Thoracic aorta (tissue), 2 donors: ENCODE measurements at places on chromosomes 7 and 10.
A peak's percentile ranks its signal among the peaks of the same experiment; 100 is the strongest.

DNA sequence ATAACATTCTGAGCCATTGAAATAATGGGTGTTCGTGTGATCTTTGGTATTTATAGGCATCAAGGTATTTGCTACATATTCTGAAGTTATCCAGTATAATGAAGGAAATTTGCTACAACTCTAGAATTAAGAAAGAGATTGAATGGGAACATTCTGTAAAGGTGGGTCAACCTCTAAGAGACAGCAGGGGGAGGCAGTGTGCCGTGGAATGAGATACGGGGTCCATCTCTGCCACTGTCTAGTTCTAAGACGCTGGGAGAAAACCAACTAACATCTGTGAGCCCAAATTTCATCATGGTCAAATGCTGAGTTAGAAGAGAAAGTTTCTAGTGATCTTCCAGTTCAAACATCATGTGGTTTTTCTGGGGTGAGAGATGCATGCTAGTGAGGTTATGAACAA, 368.9 kb downstream of the SORCS1 start:
- no peak for DNase-seq

GRCh38 chr10:78756604-78757343, 312.0 kb upstream of the ZMIZ1 start:
- DNase-seq, result peak; percentile 65

DNA sequence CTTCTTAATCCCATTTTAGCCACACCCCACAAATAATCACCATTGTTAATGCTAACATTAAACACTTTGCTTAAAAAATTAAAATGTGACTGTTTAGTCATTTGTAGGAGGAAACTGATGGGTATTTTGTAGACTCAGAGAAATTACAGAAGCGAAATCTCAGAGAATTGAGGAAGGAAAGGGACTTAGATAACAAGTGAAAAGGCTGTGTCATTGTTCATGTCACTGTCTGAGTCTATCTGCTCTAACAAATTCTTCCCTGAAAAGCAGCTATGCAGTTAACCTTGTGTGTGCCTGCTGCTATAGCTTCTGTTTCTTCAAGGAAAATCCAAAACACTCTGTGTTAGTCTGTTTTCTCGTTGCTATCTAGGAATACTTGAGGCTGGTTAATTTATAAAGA, 40.9 kb upstream of the PLXDC2 start:
- DNase-seq, result no peak

DNA sequence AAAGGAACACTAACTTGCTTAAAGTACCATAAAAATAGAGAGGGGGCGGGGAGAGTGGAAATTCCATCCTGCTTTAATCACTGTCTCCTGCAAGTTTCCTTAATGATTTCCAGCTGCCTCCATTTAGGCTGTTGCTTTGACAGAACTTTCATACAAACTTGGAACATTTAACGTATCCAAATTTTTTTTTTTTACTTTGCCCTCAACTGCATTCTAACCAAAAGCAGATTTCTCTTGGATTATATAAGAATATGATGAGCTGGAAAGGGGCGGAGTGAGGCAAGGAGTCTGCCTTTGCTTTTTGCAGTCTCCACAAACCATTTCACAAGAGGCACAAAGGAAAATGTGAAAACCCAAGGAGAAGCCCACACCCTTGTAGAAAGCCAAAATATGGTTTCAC, 46.6 kb upstream of the COL1A2 start:
- no peak for DNase-seq

DNA sequence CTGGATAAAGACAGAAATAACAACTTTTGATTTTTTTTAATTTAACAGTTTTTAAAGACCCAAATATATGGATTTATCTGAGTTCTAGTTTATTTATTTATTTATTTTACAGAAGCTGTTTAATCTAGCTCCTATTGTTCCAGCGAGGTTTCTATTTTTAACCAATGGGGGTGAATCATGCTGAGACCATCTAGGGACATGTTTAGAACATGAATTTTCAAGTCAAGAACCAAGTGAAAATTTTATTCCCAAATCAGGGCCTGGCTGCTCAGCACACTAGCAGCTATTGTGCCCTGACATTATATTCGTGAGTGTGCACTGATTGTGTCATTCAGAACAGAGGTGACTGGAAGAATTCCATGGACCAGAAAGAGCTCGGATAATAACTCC, 24.6 kb upstream of the MPP7 start:
- DNase-seq, result no peak

GRCh38 chr10:10526846-10527245, 490.8 kb upstream of the CELF2 start:
- DNase-seq, result no peak

DNA sequence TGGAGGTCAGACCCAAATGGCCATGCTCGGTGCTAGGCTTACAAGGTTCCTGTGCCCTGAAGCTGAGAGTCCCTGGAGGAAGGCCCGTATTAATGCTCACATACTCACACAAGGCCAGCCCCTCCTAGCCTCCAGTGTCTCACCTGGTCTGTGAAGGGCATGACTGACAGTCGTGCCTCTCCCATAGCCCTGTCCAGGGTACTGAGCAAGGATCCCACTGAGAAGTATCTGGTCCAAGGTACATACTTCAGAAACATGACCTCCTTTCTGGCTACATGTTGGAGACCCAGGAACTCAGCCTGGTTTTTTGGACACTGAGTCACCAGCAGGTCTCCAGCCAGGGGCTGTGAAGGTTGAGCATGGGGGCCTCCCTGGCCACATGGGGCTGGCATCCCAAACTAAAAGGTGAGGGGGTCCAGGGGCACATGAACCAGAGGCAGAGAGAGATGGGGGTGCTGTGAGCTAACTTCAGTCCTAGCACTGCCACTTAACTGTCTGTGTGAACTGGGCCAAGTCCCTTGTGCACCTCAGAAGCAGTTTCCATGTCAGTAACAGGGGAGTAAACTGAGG, 17.6 kb upstream of the RASGEF1A start:
- no peak for DNase-seq

DNA sequence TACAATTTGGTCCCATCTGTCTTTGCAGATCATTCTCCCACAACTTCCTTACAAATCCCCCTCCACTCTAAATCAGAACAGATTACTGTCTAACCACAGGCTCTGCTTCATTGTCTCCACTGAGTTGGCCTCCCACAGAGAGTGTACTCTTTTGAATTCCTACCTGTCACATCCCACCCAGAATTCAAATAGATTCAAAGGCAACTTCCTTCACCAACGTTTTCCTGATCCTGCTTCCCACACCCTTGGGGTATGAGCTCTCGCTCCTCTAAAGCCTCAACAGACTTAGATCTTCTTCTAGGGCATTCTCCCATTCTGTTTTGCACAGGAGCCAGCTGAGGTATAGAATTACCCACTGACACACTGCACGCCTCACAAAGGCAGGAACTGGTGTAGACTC, 197.8 kb upstream of the CDCA7L start:
- no peak for DNase-seq

DNA sequence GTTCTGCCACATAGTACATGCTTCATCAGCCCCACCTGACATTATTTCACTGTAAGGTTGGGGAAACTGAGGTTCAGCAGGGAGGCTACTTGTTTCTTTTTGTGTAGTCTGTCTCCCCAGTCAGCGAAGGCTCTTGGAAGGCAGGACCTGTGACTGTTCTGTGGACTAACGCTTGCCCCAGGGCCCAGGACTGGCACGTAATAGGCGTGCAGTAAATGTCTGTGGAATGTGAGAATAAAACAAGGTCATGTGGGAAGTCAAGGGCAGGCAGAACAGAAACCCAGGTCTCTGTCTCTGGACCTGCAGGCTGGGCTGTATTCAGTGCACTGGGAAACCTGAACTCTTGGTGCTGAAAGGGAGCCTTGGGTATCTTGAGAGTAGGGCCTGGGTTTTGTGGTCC, 168.7 kb downstream of the RPS24 start:
- DNase-seq, result no peak

GRCh38 chr10:76440426-76440825, 1009.0 kb downstream of the LRMDA start:
- no peak for DNase-seq

- DNase-seq, result no peak
These were observed 469.0 kb downstream of the TFEC start for GRCh38 chr7:115561335-115562110.

DNA sequence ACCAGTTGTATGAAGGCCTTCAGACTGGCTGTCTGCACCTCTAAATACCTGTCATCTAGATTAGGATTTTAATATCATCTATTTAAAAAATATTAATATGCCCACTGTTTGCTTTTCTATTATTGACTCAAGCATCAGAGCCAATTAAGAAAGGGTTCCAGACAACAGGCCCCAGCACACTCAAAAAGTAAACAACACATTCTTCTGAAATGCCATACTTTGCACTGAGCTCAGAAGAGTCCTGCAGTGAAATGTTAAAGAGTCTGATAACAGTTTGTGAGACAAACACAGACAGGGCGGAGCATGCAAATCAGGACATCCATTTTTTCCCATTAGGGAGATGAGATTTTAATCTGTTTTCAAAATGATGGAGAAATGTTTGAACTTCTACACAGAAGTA, 45.9 kb upstream of the KLF6 start:
- no peak for DNase-seq

GRCh38 chr10:112803961-112804401, 146.1 kb upstream of the TCF7L2 start:
- DNase-seq, result no peak

- no peak for DNase-seq
These were observed 1434.0 kb upstream of the LRRTM3 start for GRCh38 chr10:65491799-65492198.

- DNase-seq, result no peak
These were observed 167.7 kb downstream of the TRIL start for GRCh38 chr7:28790467-28790866.

- DNase-seq, result no peak
These were observed 211.2 kb upstream of the CSTF2T start for GRCh38 chr10:51910596-51910995.

DNA sequence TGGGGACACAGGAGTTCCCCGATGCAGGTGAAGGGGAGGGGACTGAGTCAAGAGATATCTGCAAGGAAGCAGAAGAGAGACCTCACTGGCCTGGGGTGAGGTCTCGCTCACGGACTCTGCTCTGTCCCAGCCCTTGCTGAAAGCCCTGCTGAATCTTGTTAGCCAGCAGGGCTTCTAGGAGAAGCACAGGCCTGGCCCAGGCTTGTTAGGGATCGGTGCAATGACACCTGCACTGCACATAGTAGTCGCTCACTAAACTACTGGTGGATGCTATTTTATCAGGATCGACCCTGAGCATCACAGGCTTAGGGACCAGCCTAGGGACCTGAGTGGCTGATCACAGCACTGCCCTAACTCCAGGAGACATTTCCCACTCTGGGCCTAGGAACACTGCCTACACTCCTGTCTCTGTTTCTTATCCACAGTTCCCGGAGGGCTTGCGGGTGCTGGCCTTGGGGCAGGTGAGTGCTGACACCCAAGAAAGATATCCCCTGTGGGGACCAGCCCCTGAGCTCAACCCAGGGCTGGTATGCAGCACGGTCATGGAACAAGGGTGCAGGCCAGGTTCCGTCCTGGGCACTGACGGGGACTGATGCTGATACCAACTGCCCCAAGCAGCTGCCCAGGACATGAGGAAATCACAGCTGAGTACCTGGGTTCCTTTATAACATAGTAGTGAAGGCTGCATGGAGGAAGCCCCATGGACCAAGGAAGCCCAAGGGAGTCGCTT, 13.0 kb downstream of the ELN start:
- no peak for DNase-seq

DNA sequence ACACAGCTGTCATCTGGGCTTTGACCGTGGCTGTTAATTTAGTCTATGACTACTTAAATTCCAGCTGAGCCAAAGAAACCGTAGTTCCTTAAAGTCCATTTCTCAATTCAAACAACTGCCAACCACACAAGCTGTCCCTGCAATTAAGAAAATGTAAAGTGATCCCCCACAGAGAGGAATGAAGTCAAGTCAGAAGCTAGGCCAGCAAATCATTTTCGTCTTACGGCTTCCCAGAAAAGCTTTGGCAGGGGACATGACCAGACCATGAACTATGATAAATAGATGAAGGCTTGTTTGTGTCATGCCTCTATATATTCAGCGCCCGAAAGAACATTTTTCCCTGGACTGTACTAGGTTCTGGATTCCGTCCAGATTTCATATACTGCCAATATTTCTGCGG, 54.6 kb downstream of the HACD1 start:
- no peak for DNase-seq

- no peak for DNase-seq
These were observed 163.4 kb upstream of the COL1A2 start for GRCh38 chr7:94231305-94231704.

- DNase-seq, result no peak
These were observed 56.7 kb downstream of the GRK5 start for GRCh38 chr10:119263951-119264617.

- DNase-seq, result no peak
These were observed 28.4 kb downstream of the TNRC18 start for GRCh38 chr7:5395246-5395645.

DNA sequence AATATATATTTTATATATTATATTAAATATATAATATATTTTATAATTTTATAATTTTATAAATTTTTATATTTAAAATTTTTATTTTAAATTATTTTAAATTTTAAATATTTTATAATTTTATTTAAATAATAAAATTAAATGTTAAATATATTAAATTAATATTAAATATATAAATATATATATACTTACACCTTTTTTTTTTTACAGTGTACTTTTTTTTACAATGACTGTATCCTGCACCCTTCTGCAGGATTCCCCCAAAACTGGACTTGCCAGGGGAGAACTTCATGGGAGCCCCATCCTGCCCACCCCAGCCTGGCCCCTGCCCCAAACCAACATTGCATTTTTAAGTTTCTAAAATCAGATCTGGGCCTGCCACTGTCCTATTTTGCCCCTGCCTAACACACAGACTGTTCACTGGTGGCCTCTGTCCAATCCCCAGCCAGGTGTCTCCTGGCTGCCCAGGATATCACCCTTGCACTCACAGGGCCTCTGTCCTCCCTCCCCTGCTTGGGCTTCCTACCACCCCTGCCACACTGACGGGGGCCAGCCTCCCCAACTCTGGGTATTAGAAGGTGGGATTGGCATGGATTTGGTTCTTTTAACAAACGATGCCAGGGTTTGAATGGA, 138.0 kb downstream of the ADCY1 start:
- DNase-seq, result no peak
